Muscle of leg (tissue), 16 donors: ENCODE measurements at places on chromosomes 6 and 20. TPM values are rescaled to one million over a fixed set of nuclear protein-coding genes. Genes with fewer than 3 reads are reported as not detected.

DNA sequence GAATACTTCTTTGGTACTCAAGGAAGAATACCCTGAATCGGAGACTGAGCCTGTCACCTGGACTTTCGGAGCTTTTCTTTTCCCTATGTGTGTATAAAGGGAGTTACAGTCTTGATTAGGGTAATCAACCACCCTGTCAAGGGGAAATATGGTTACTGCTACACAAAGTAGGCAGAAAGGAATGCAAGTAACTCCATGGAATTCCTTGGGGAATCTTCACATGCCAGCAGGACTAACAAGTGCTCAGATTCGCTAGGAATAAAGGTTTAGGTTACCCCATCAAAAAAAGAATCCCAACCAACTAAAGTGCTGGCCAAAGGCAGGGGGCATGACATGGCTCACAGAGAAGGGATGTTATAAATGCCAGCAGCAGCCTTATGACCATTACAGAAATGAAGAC lies 10.4 kb downstream of the KCNS1 start:
- H3K27me3 ChIP-seq = no peaks in the 10 kb centered on the region
- H3K36me3 ChIP-seq = no peaks in the 10 kb centered on the region
- H3K4me3 ChIP-seq = no peak overlapping the region
- H3K4me1 ChIP-seq = peaks cover 5% of the 10 kb centered on the region
- DNase-seq = no peak

DNA sequence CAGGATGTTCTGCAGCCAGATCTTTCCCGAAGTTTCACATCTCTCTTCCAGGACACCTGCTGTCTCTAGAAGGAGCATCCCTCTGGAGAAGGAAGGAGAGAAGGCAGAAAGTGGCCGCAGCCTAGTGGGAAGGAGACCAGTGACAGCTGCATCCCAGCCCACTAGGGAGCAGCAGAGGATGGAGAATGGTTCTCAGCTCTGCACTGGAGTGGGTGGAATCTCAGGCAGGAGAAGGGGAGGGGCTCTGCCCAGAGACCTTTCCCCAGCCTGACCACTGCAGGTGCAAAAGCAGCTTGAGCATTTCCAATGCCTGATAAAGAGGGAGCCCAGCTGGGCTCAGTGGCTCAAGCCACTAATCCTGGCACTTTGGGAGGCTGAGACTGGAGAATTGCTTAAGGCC lies 32.3 kb downstream of the NCR2 start:
- no peaks in the 10 kb centered on the region for H3K36me3 ChIP-seq
- H3K27me3 ChIP-seq = peaks cover 68% of the 10 kb centered on the region
- DNase-seq = peak; percentile 75
- no peak overlapping the region for H3K27ac ChIP-seq
- no peak overlapping the region for H3K4me3 ChIP-seq

GRCh38 chr6:136547336-136547735 lies 2.9 kb downstream of the MAP7 start:
- no peaks in the 10 kb centered on the region for H3K36me3 ChIP-seq
- DNase-seq = peak; percentile 58
- no peak overlapping the region for H3K27ac ChIP-seq
- H3K27me3 ChIP-seq = peaks cover 31% of the 10 kb centered on the region
- H3K4me3 ChIP-seq = no peak overlapping the region
- peaks cover 11% of the 10 kb centered on the region for H3K4me1 ChIP-seq

DNA sequence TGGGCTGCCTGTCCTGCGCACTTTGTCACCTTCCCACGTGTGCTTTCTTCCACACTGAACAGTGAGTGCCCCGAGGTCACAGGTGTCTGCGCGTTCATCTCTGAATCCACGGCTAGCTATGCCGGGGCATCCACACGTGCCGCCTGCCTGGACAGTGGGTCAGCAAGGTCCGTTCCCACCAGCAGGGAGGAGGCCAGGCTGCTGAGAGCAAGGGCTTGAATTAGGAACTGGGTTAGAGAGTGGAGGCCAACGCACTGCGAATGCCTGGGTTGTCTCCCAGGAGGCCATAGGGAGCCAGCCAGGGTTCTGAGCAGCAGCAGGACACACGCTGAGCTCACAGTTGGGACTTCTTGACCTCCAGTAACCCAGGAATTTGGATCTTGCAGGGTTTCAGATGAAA lies 248.1 kb downstream of the TAF4 start:
- no peaks in the 10 kb centered on the region for H3K36me3 ChIP-seq
- H3K27me3 ChIP-seq = peaks cover 4% of the 10 kb centered on the region
- H3K4me3 ChIP-seq = no peak overlapping the region
- no peak for DNase-seq
- no peaks in the 10 kb centered on the region for H3K4me1 ChIP-seq
- no peak overlapping the region for H3K27ac ChIP-seq

- H3K27ac ChIP-seq = no peak overlapping the region
- no peak for DNase-seq
- H3K36me3 ChIP-seq = no peaks in the 10 kb centered on the region
These were observed 1.7 kb downstream of the SHLD1 start for GRCh38 chr20:5751856-5752255.

DNA sequence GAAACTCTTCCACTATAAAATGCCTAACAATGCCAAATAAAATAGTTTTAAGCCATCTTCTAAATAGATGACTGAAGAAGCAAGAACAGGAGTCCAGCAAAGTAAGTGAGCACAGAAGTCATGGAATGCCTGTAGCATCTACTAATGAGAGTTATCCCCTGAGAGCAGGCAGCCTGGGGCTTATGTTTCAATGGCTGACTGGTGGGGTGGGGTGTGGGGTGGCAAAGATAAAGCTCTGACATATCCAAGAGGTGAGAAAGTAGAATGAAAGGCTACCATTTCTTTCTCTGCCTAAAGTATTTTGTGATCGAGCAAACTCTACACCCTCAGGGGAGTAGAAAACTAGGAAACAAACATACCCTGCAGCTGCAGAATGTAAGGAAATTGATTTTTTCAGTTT lies 348.8 kb downstream of the TFAP2B start:
- H3K36me3 ChIP-seq = no peaks in the 10 kb centered on the region
- peak; percentile 7 for DNase-seq
- H3K4me1 ChIP-seq = no peaks in the 10 kb centered on the region
- H3K27me3 ChIP-seq = no peaks in the 10 kb centered on the region
- no peak overlapping the region for H3K27ac ChIP-seq
- no peak overlapping the region for H3K4me3 ChIP-seq

DNA sequence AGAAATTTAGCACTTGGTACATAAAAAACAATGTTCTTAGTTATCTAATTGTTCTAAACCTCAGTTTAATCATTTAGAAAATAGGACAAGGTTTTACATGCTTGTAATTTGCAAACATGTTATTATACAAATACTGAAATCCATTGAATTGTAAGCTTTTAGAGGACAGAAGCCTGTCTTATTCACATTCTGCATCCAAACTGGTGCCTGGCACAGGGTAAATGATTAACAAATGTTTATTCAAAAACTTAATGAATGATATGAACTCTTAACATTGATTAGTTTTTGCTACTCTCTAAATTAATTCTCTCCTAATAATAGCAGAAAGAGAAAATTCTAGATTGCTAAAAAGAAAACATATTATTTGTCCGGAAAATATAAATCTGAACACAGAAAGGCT lies 58.4 kb upstream of the MCM9 start:
- H3K4me1 ChIP-seq = no peaks in the 10 kb centered on the region
- H3K36me3 ChIP-seq = no peaks in the 10 kb centered on the region
- no peaks in the 10 kb centered on the region for H3K27me3 ChIP-seq
- DNase-seq = no peak

- H3K4me3 ChIP-seq = no peak overlapping the region
- no peak for DNase-seq
- no peaks in the 10 kb centered on the region for H3K4me1 ChIP-seq
- H3K36me3 ChIP-seq = no peaks in the 10 kb centered on the region
- no peaks in the 10 kb centered on the region for H3K27me3 ChIP-seq
These were observed 83.0 kb upstream of the RALY start for GRCh38 chr20:33910529-33911327.

GRCh38 chr20:59809630-59810448 lies 123.6 kb downstream of the SYCP2 start:
- H3K36me3 ChIP-seq = no peaks in the 10 kb centered on the region
- DNase-seq = no peak
- no peaks in the 10 kb centered on the region for H3K27me3 ChIP-seq
- H3K4me3 ChIP-seq = no peak overlapping the region
- H3K27ac ChIP-seq = no peak overlapping the region
- no peaks in the 10 kb centered on the region for H3K4me1 ChIP-seq

DNA sequence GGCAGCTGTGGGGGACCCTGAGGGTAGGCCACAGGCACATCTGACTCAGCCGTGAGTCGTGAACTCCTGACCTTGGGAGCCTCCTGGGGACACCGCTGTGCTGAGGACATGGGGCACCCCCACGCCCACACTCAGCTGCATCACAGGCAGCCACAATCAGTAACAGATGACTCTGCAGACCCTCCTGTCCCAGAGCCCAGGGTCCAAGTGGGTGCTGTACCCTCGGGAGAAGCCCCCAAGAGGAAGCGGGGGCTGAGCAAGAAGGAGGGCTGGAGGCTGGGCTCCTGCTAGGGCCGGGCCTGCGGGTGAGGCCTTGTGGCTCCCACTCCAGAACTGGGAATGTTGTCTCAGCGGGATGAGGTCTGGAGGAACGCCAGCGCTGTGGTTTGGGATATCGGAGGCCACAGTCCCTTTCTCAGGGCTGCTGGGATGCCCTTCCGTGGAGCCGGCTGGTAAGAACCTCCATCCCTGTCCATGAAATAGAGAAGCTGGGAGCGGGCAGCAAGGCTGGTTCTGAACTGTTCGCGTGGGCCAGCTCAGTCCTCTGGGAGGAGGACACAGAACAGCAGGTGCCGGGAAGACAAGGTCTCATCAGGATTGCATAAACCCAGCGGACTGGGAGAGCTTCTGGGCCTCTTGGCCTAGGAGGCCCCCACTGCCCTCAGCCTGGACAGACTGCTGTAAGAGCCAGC lies 3.1 kb upstream of the LAMA5 start:
- H3K4me3 ChIP-seq = no peak overlapping the region
- no peak for DNase-seq
- no peaks in the 10 kb centered on the region for H3K36me3 ChIP-seq
- peak overlapping the region; percentile 17 for H3K27ac ChIP-seq
- peaks cover 22% of the 10 kb centered on the region for H3K27me3 ChIP-seq

- H3K27ac ChIP-seq = no peak overlapping the region
- no peaks in the 10 kb centered on the region for H3K27me3 ChIP-seq
- H3K36me3 ChIP-seq = no peaks in the 10 kb centered on the region
- H3K4me3 ChIP-seq = no peak overlapping the region
These were observed 55.5 kb upstream of the CCDC167 start for GRCh38 chr6:37555040-37555781.

DNA sequence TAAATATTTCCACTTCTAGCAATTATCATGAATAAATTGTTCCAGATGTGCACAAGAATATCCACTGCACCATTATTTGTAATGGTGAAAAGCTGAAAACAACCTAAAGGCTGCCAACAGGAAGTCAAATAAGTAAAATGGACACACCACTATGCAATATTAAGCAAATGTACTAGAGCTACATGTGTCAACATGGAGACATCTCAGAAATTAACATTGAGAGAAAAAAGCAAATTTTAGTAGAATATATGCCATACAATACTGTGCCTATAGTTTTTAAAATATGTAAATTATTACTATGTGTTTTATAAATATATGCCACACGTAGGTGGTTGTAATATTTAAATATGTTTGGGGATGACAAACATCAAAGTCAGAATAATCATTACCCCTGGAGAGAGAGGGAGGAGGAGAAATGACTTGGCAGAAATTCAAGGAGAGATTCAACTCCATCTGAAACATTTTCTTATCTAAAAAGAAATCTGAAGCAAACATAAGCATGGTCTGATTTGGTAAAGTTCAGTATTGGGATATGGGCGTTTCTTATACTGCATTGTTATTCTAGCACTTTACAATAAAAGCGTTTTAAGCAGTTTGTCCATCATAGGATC lies 475.5 kb downstream of the QKI start:
- H3K4me1 ChIP-seq = no peaks in the 10 kb centered on the region
- H3K27me3 ChIP-seq = no peaks in the 10 kb centered on the region
- DNase-seq = no peak
- H3K4me3 ChIP-seq = no peak overlapping the region
- H3K27ac ChIP-seq = no peak overlapping the region

- no peaks in the 10 kb centered on the region for H3K36me3 ChIP-seq
- H3K27ac ChIP-seq = no peak overlapping the region
- no peaks in the 10 kb centered on the region for H3K27me3 ChIP-seq
- H3K4me1 ChIP-seq = peaks cover 6% of the 10 kb centered on the region
- no peak overlapping the region for H3K4me3 ChIP-seq
- no peak for DNase-seq
These were observed 165.1 kb downstream of the ZFAND3 start for GRCh38 chr6:37984578-37984977.

GRCh38 chr6:161128680-161129196 lies 137.2 kb downstream of the MAP3K4 start:
- peaks cover 37% of the 10 kb centered on the region for H3K36me3 ChIP-seq
- H3K4me3 ChIP-seq = no peak overlapping the region
- no peak overlapping the region for H3K27ac ChIP-seq
- peaks cover 3% of the 10 kb centered on the region for H3K4me1 ChIP-seq

GRCh38 chr6:135379647-135380046 lies 117.9 kb downstream of the AHI1 start:
- H3K27me3 ChIP-seq = no peaks in the 10 kb centered on the region
- no peaks in the 10 kb centered on the region for H3K4me1 ChIP-seq
- no peak overlapping the region for H3K27ac ChIP-seq
- no peak overlapping the region for H3K4me3 ChIP-seq

The C6orf163 gene
- total RNA-seq = 3.8 TPM

- no peak overlapping the region for H3K4me3 ChIP-seq
- H3K27ac ChIP-seq = no peak overlapping the region
- no peak for DNase-seq
- H3K4me1 ChIP-seq = no peaks in the 10 kb centered on the region
- no peaks in the 10 kb centered on the region for H3K36me3 ChIP-seq
- H3K27me3 ChIP-seq = peaks cover 14% of the 10 kb centered on the region
These were observed 6.5 kb upstream of the FAM83D start for GRCh38 chr20:38919683-38920082.

DNA sequence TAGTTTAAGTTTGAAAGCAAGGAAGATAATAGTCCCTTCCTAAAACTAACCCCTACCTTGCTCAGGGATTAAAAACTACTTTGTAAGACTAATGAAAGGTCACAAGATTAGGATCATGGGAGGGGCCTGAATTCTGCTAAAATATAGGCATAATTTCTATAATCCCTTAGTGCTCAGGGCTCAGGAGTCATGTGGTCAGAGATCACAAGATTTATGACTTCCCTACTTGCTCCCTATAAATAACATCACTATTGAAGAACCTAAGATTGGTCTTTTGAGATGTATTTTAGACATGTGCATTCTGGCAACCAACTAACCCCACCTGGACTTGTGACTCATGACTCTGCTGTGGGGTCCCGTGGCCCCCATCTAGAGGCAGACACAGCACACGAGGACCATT lies 81.1 kb downstream of the STMND1 start:
- H3K27me3 ChIP-seq = no peaks in the 10 kb centered on the region
- no peaks in the 10 kb centered on the region for H3K36me3 ChIP-seq
- no peak for DNase-seq

The RIPK1 gene
- 11.3 TPM for total RNA-seq

- no peaks in the 10 kb centered on the region for H3K4me1 ChIP-seq
- no peaks in the 10 kb centered on the region for H3K36me3 ChIP-seq
- H3K27me3 ChIP-seq = no peaks in the 10 kb centered on the region
- no peak for DNase-seq
- H3K27ac ChIP-seq = no peak overlapping the region
- H3K4me3 ChIP-seq = no peak overlapping the region
These were observed 287.3 kb upstream of the TSHZ2 start for GRCh38 chr20:52684905-52685304.

The TSBP1 gene
- not detected for total RNA-seq

- DNase-seq = no peak
- H3K4me3 ChIP-seq = no peak overlapping the region
- H3K36me3 ChIP-seq = no peaks in the 10 kb centered on the region
- H3K27me3 ChIP-seq = no peaks in the 10 kb centered on the region
These were observed 88.3 kb downstream of the DTNBP1 start for GRCh38 chr6:15574486-15574885.

The BHLHE23 gene
- not detected for total RNA-seq
